Suppressor macrophage treated with lipopolysaccharide for 1 hour (primary cell): ENCODE measurements at places on chromosomes 13 and 19.
A peak's percentile ranks its signal among the peaks of the same experiment; 100 is the strongest.

- DNase-seq = no peak
Measured at GRCh38 chr13:90405301-90405700, 942.2 kb upstream of the MIR17HG start.

DNA sequence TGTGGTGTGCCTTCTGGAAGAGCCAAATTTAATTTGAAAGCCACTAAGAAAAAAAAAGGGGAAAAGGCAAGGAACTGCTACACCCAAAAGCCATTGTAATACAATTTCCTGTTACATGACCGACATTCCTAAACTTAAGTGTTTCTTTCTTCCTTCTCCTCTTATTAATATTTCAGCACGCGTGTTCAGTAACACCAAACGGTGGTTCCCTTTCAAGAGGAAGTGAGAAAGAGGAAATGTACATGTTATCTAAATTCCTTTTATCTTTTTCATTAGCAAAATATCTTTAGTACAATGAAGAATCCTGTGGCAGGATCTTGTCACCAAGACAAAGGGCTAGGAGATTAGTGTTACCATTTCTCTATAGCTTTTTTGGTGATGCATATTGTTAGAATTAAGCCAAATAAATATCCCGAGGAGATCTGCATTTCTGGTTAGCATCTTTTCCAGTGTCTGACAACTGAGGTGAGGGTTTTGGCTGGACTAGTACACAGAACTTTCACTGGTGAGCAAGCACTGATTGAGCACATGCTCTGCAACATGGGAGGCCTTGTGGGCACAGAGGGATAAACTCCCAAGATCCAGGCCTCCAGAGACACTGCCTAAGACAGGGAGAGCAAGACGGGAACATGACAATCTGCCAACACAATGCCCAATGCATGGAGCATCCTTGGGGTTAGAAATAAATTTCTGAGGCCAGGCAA lies 22.1 kb downstream of the LATS2 start:
- DNase-seq = peak; percentile 51

DNA sequence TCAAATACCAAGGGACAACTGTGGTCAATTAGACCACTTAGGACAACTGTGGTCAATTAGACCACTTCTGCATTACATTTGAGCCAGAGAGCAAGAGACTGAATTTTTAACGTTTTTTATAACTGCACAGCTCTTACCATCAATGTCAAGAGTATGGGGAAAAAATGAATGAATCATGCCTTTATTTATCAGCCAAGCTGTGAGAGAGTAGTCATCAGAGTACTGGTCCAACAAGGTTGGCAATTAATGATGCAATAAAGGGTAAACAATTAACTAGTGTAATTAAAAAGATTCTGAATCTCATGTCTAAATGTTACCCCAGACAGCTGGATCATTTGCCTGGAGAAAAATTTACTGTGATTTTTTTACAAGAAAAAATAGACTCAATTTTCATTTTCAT lies 381.1 kb downstream of the LIG4 start:
- no peak for DNase-seq

DNA sequence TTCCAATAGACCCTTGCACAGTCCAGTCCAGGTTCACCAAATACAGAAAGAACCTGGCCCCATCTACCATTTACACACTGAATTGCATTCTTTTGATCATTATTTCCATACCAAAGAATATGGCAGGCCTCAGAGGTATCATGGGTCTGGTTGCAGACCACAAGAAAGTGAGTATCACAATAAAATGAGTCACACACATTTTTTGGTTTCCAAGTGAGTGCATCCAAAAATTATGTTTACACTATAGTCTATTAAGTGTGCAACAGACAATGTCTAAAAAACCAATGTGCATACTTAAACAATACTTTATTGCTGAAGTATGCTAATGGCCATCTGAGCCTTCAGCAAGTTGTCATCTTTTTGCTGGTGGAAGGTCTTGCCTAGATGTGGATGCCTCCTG lies 105.3 kb downstream of the SPACA7 start:
- DNase-seq = no peak

DNA sequence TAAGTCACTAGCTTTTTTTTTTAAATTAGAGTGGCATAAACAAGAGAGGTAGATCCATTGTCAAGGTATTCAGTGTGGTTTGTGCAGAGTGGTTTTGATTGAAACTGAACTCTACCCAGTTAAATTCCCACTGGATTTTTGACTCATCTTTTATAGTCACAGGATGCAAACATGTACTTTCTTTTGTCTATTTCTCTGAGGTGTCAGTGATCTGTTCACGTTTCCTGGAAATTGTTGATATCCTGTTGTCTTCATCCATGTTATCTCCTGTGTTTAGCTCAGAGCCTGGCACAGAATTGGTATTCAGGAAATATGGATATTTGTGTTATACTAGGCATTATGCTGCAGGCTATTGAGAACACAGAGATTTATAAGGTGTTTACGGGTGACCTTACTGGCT lies 119.7 kb downstream of the PCCA start:
- DNase-seq = no peak

DNA sequence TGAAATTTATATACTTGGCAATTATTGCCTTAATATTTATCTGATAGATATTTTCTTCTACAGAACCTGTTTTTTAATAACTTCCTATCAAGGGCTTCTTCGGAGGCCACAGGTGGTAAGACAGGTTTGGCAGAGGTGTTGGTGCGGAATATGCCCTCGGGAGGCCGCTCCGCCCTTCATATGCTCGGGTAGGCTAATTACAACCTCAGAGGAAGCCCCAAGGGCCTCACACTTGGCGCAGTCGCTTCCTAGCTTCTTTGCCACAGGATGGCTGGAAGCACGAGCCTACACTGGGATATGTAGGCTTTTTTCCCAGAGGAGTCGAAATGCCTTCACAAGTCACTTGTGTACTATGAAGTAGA lies 68.8 kb downstream of the LMO7 start:
- DNase-seq = no peak

- no peak for DNase-seq
Measured at GRCh38 chr13:101846701-101847100, 394.2 kb downstream of the ITGBL1 start.

GRCh38 chr13:98018293-98018692 lies 64.8 kb downstream of the IPO5 start:
- no peak for DNase-seq

GRCh38 chr13:103156346-103156998 lies 90.3 kb upstream of the SLC10A2 start:
- DNase-seq = no peak

GRCh38 chr13:52130641-52131040 lies 1.8 kb upstream of the NEK5 start:
- no peak for DNase-seq

DNA sequence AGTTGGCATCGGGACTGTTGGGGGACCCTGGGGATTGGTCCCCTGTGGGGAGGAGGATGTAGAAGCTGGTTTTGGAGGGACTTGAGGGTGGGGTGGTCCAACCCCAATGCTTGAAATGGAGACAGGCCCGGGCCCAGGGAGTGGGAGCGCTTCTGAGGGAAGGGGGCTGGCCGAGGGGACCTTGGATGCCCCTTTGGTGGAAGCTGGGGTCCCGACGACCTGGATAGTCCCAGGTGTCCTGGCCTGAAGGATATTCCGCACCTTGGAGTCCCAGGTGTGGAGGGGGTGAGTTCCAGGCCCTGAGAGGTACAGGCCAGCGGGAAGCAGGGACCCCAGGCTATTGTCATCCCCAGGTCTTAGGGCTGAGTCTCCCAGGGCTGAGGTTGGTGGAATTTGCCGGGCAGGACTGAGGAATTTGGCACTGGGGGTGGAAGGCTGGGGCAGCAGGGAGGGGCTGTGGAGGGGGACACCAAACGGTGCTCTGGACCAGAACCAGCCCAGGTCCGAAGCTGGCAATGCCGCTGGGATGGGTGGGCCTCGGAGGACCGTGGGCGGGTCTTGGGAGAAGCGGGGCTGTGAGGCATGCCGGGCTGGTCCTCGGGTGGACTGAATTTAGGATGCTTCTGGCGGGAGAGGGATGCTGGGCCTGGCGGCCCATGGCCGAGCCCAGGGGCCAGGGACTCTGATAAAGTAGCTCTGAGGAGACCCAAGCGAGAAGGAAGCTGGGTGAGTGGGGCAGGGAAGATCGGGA lies 1.8 kb downstream of the HDGFL2 start:
- no peak for DNase-seq

DNA sequence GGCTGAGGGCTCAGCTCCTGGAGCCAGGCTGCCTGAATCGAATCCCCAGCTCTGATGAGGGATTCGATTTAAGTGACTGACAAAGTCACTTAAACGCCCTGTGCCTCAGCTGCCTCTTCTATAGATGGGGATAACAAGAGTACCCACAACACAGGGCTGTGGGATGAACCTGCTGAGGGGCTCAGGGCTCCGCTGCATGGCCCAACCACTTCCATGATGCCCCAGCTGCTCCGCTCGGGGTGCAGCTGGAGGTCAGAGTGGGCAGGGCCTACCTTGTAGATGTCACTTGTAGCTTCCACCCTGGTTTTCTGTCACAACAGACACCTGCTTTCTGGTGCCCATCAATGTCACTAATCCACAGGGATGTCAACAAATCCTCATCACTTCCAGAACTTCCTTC lies 39.2 kb downstream of the STK24 start:
- no peak for DNase-seq

DNA sequence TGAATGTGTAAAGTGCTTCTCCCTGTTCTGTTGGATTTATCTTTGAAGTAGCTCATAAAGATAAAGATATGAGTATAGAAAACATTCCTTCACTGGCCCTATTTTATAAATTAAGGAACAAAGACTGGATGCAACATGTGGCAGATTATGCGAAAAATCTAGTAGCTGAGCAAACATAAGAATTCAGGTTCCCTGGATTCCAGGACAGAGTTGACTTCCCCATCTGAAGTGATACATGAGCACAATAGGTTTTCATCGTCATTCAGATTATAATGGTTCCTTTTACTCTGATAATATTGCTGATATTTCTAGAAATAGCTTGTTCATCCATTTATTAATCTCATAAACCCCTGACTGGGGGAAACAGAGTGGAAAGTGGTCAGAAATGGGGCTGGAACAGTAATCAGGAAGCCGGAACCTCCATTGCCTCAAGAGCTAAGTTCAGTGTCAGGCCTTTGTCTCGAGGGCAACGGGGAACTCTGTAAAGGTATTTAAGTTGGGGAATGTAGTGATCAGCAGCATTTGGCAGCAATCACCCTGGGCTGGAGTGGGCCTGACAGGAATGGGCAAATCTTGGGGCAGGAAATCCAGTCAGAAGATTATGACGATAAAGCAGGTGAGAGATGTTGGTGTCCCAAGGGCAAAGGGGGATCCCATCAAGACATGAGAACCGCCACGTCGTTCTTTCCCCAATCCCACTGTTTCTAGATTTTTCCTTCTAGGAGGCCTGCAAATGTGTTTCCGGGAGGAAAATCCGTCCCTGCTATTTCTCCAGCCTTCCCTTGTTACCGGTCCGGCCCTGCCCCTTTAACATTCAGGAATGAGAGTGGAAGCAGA lies 232.5 kb upstream of the SERP2 start:
- DNase-seq = no peak

GRCh38 chr13:52723181-52723580 lies 16.4 kb downstream of the CNMD start:
- DNase-seq = no peak

GRCh38 chr13:40629678-40630384 lies 36.6 kb downstream of the FOXO1 start:
- peak; percentile 56 for DNase-seq

DNA sequence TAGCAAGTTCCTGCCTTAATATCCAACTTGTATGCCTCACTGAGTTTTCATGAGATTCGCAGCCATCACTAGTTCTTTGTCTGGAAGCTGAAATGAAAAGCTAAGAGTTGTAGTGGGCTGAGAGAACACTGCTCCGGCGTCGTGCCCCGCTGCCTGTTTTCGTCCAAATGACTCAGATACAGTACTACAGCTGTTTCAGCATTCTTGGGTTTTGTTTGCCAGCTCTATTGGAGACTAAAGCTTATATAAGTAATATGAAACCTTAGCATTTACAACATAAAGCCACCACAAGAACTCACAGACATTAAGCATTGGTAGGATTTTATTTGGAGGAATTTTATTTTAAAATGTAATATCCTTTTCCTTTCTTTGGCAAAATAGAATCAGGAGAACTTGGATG lies 299.7 kb downstream of the DLEU7 start:
- no peak for DNase-seq

GRCh38 chr19:34416021-34416545 lies 11.9 kb downstream of the PDCD2L start:
- DNase-seq = no peak

- DNase-seq = peak; percentile 67
Measured at GRCh38 chr19:38695317-38695683, 47.9 kb downstream of the ACTN4 start.

DNA sequence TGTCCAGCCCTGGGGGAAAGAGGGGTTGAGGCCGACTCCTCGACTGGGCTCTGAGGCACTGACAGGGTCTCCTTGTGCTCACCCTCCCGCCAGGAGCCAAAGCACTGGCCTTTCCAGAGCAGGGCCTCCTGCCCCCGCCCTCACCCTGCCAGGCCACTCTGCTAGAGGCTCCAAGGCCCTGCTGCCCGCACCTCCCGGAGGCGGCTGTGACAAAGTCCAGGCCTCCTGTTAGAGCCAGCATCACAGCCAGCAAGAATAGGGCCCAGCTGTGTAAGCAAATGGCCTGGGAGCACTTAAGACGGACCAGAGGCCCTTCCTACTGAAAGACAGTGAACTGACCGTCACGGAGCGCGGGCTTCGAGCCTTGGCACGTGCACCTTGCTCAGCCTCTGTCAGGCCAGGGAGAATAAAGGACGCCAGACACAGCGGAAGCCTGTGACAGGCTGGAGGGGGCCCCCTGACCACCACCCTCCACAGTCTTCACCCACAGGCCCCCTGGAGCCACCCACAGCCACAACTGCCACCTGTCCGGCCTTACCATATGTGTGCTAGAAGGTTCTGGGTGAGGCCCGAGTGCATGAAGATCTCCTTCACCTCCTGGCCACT lies 50.9 kb downstream of the EPS15L1 start:
- no peak for DNase-seq

DNA sequence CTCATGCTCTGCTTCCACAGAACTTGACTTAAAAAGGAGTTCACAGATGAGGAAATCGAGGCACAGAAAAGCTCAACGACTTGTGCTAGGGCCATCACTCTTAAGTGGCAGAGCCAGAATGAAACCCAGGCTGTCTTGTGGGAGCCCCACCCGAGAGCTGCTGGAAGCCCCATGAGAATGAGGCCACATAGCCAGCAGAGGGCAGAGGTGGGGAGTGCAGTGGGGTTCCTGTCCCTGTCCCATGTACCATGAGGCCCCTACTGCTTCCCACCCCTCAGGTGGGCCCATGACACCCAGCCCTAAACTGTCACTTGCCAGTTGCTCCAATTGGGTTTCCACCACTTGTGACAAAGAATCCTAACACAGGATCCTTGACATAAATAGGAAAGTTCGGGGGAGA lies 175.9 kb downstream of the IRS2 start:
- DNase-seq = peak; percentile 48

GRCh38 chr13:97308735-97309429 lies 86.7 kb downstream of the MBNL2 start:
- no peak for DNase-seq

- DNase-seq = no peak
Measured at GRCh38 chr13:72317346-72318109, 409.9 kb downstream of the MZT1 start.
